ENCODE measurements at places on chromosomes 13 and 19.

GRCh38 chr13:82165396-82166174, 1716.7 kb downstream of the SLITRK1 start:
- DNase-seq: no peak

- no peak for DNase-seq
Observed at GRCh38 chr13:40878321-40878720, 88.9 kb downstream of the SLC25A15 start.

DNA sequence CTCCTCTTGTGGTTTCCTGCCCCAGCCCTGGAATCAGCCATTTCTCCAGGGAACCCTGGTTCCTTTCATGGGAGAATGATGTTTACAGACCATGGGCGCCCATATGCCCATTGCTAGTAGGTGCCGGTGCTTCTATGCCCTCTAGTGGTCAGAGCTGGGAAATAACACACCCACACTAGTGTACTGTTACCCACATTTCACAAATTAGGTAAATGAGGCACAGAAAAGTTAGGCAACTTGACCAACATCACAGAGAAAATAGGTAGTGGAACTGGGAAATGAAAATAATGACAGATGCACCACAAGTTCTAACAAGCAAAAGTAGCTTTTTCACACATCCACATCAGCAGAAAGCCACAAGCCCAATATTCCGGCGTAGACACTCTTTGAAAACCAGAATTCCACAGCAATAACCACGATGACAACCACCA, 1.3 kb upstream of the CEACAM3 start:
- peak; percentile 81 for DNase-seq

GRCh38 chr13:41905600-41906254, 55.2 kb downstream of the VWA8 start:
- DNase-seq: no peak

DNA sequence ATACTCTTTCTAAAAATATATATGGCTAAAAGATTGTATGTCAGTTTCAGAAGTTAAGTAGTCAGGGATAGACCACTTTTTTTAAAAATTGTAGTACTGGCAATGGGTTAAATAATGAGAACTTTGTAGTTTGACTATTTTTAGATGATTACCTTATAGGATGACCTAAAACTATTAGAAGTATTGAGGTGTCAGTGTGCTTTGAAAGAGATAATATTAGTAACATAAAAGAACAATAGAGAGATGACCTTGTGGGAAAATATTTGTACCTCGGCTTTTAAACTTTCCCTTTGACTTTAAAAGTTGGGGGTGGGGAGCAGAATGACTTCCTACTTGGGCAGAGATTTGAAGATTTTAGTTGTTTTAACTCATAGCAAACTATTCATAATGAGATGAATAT, 48.3 kb downstream of the SLAIN1 start:
- DNase-seq: no peak

- DNase-seq: no peak
Observed at GRCh38 chr19:6333439-6333838, at the start of gene ACER1. Gene ACER1 (minus strand): TSS chr19:6333612. CDS start chr19:6333551, 61 bp downstream.

DNA sequence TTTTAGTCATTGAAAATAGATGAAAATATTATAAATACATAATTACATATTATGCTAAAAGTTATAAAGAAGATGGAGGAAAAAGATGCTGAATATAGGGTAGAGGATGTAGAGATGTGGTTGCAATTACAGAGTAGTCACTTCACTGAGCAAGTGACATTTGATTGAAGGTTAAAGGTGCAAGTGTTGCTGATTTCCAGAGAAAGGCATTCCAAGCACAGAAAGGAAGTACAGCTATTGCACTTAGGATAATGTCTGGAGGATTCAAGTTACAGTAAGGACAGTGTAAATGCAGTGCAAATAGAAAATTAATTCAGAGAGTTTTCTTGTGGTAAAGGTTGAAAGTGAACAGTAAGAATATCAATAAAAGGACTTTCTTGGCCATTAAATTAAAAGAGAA, 1721.8 kb downstream of the PCDH9 start:
- DNase-seq: no peak

DNA sequence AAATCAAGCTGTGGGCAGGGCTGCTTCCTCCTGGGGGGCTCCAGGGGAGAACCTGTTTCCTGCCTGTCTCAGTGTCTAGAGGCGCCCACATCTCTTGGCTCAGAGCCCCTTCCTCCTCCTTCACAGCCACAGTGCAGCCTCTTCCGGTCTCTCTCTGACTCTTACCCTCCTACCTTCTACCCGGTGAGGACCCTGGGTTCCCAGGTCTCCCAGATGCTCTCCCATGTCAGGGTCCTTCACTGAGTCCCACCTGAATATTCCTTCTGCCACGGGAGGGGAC, 153.1 kb downstream of the KDM4B start:
- no peak for DNase-seq

GRCh38 chr19:48333467-48334384, 8.4 kb downstream of the EMP3 start:
- peak; percentile 98 for DNase-seq

GRCh38 chr13:31248965-31249539, 49.3 kb downstream of the B3GLCT start:
- DNase-seq: no peak

GRCh38 chr13:108142702-108143436, 72.5 kb downstream of the LIG4 start:
- DNase-seq: no peak

GRCh38 chr13:107690181-107690580, 525.2 kb downstream of the LIG4 start:
- no peak for DNase-seq

DNA sequence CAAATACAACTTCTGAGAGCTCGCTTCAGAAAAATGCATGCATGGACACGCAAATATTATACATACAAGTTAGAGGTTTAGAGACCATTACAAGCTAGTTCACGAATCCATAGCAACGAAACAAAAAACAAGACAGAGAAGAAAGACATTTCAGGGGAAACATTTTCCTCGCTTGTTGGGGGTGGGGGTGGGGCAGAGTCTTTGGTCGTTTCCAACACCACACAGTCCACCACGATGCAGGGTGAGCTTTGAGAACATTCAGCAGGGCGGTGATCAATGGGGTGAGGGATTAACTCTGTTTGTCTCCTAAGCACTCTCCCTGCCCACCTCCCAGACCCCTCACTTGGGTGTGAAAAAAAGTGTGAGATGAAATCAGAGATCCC, 651 bp downstream of the OXGR1 start:
- DNase-seq: no peak

DNA sequence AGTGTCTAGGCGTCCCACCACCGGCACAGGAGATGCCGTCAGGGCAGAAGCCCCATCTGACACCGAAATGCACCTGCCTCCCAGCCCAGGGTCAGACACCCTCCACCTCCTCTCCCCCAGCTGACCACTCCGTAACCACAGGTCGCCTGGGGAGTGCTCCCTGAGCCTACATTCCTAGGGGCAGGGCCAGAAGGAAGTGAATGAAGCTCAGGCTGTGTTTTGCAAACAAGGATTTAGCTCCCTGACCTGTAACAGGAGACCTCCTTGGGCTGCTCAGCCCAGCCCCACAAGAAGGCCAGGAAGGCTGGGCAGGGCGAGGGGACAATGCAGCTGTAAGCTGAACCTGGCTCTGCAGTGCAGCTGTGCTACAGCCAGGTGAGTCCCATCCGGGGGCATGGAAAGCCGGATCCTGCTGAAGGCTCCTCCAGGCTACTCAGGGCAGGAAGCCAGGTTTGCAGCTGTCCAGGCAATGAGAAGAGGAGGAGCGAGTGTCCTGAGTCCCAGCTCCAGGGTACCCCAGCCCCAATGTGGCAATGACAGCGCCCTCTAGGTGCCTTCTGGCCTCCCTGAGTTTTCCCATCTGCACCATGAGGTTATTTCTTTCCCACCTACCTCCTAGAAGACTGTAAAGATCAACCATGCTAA, 42.1 kb downstream of the RHPN2 start:
- no peak for DNase-seq

GRCh38 chr19:13817615-13818371, 22.6 kb downstream of the ZSWIM4 start:
- peak; percentile 74 for DNase-seq

DNA sequence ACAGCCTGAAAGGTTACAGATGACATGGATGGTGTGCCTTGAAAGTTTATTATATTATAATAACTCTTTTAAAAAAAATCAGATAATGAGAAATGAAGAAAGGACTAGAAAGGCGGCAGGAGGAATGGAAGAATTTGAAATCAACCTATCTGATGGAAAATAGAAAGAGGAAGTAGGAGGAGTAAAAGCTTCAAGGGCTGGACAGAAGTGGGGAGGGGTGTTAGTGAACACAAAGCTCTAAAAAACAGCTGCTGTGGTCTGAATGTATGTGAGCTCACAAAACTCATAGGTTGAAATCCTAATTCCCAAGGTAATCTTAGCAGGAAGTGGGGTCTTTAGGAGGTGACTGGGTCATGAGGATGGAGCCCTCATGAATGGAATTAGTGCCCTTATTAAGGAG, 19.5 kb downstream of the CCDC70 start:
- DNase-seq: no peak

GRCh38 chr19:34184880-34185491, 12.7 kb downstream of the LSM14A start:
- DNase-seq: no peak

DNA sequence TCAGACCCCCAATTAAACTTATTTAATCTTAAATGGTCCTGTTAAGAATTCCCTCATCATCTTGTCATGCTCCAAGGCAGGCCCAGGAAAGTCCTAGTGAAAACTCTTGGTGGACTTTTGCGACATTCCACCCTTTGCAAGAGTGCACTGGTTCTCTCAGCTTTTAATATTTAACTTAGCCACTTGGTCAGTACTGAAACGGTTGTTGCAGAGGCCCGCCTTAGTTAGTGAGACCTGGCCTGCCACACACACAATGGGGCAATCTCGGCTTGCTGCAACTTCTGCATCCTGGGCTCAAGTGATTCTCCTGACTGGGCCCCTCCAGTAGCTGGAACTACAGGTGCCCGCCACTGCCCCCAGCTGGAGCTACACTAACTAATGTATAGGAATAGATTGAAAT, 1366.0 kb downstream of the UQCRFS1 start:
- no peak for DNase-seq

DNA sequence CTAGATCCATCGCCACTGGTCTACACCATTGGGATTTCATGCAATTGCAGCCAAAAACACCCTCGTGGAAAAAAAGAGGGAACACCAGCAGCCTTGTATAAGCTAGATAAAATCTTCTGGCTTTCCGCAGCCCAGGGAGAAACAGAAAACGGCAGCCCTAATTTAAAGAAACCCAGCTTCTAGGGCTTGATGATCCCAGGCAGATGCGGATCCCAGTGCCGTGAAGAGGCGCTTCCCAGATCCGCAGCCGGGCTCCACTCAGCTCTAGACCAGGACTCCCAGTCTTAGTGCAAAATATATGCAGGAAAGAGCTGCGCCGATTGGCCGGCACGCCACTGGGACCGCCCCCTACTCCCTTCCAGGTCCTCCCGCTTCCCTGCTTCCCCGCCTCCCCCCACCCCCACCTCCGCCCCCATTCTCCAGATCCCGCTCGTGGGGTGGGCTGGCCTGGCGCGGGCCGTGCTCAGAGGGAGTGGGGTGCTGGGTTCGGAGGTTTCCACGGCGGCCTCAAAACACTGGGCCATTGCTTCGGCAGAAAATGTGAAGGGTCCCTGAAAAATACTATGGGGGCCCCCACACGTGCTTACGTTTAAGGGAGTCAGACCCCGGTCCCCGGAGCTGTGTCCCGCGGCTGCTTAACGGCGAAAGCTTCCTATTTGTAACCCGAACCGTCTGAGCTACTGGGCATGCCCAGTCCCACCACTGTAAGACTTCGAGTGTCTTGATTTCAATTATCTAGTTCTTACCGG, 63.1 kb downstream of the SERP2 start:
- peak; percentile 83 for DNase-seq

DNA sequence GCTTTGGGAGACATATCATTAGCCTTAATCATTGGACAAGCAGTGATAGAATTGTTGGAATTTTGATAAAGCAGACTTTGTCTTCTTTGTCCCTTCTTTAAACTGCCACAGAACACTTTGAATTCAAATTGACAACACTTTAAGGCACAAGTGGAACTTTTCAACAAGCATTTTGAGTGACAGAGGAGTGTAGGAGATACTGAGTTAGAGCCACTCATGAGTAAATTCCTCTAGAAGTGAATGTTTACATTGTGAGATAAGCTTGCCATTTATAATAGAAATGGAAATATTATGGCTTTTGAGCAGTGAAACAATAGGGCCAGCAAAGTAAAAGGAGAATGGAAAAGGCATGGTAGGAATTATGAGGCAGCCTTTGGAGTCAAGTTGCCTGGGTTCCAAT, 515.8 kb downstream of the SLITRK6 start:
- DNase-seq: no peak

Data from activated effector memory CD4-positive, alpha-beta T cell treated with anti-CD3 and anti-CD28 coated beads, Interleukin-2, amount 50 U/mL, for 16 hours (primary cell).